ENCODE measurements at places on chromosomes 5 and 9.

DNA sequence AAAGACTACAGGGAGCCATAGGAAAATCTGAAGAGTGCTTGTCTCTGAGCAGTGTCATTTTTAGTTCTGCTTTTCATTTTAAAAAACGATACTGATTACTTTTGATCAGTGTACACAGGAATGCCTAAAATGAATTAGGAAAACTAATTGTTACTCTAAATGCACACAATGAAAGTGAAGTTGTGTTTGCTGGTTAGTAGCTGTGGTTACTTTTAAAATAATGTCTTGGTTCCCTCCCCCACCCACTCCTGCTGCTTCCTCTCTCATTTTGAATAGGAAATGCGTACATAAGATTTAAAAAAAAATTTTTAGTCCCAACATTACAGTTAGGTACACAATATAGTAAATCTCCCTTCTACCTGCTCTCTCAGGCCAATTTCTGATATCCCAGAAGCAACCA, 47.5 kb upstream of the PLPP1 start:
- no peak for DNase-seq

DNA sequence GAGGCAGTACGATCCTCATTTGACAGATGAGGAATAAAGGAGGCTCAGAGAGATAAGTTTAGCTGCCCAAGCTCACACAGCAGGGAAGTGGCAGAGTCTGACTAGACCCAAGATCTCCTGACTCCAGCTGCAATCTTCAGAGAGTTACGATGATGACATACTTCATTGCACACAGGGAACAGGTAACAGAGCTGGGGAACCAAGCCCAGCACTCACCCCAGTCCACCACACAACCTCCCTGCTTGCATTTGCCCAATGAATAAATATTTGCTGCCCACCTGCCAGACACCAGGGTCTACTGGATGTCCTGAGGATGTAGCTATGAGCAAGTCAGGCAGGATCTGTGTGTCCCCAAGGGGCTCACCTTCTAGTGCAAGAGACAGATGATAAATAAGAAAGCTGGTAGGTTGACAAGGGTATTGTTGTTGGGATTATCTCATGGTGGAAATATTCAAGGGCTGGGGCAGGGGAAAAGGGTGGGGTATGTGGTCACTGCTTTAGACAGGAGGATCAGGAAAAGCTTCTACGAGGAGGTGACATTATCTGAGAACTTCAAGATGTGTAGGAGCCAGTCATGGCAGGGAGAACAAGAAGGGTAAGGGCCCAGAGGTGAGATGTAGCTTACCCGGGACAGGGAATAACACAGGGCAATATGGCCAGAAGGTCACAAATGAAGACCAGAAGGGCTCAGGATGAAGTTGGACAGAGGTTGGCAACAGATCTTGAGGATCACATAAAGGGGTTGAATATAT, 28.6 kb upstream of the CPEB4 start:
- DNase-seq, result no peak

- peak; percentile 16 for DNase-seq
These were observed 19.9 kb upstream of the FRRS1L start for GRCh38 chr9:109186857-109187520.

GRCh38 chr5:151600069-151600665, 9.0 kb upstream of the FAT2 start:
- no peak for DNase-seq

DNA sequence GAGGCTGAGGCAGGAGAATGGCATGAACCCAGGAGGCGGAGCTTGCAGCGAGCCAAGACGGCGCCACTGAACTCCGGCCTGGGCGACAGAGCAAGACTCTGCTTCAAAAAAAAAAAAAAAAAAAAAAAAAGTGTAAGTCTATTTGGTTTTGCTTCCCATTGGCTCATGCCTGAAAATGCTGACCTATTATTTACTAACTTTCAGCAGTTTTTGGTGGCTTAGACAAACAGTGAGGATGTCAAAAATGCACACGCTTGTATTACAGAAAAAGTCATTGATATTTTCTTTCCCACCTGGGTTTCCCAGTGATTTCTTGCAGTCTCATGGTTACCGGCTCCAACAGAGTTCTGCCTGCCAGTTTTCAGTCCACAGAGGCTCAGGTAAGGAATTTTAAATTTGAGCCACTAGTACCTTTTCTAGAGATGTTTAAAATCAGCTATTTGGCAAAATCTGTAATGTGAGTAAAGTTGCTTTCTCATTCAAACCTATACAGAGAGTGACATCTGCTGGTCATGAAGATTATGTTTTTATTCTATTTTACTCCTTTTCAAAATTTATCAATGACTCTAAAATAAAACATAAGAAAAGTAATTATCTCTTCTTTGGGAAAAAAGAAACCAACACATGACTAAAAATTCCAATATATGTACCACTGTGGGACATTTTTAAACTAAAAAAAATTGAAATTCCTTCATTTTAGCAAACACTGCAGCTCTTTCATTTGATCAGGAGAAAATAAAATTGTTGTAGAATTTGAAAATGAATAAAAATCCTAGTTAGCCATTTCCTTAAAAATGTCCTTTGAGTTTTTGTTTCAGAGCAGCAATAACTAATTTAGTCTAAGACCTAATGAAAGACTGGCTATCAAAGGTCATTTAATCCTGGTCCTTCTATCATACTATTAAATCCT, 8.8 kb downstream of the FAM200C start:
- peak; percentile 54 for DNase-seq

GRCh38 chr9:35828716-35829083, at the start of gene FAM221B:
TSS of gene FAM221B (minus strand) at chr9:35828732. CDS start at chr9:35826161, 2,571 bp downstream.
- DNase-seq, result no peak

- DNase-seq, result peak; percentile 74
These were observed 16.9 kb upstream of the FBP1 start for GRCh38 chr9:94656200-94656599.
